ENCODE measurements at places on chromosomes 2 and 18. TPM values are rescaled to one million over a fixed set of nuclear protein-coding genes. Genes with fewer than 3 reads are reported as not detected.

DNA sequence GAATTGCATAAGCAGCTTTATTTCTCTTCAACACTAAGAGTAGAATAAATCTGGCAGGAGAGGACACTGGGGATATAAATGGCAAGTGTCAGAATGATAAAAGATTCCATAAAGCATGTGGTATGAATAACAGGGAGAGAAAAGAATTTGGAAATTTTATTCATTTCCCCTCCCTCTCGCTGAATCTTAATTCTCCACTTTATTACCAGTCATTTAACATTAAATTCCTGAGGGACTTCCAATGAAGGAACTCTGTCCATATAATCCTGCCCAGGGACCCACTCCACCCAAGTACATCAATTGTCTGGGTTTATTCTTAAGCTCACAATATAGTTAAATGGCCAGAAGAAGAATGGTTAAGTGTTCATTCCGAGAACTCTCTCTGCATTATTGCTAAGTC, 197.7 kb upstream of the MGAT5 start:
- no peak for DNase-seq

- DNase-seq: no peak
Observed at GRCh38 chr2:37833423-37833822, 91.7 kb upstream of the RMDN2 start.

DNA sequence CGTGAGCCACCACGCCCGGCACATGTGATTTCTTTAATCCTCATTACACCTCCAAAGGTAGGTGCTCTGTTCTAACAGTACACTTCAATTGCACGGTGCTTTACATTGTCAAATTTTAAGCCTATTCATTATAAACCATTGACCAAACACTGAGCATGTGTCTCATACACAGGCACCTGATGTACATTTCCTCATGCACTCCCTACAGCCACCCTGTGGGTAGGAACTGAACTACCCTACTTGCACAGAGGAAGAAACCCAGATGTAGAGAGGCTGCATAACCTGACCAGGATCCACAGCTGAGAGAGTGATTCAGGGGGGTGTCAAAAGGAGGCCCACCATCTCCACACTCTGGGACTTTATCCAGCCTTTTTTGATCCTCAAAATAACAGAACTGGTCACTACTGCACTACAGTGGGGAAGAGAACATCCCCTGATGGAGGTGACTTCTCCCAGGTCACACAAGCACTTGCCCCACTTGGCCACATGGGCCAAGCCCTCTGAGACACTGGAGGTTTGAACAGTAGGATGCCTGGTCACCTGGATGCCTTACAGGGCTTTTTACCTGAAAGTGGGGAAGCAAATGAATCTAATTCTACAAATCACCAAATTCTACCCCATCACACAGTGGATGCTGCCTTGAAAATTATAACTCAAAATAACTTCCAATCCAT, 6.9 kb upstream of the DPYSL5 start:
- DNase-seq: no peak

DNA sequence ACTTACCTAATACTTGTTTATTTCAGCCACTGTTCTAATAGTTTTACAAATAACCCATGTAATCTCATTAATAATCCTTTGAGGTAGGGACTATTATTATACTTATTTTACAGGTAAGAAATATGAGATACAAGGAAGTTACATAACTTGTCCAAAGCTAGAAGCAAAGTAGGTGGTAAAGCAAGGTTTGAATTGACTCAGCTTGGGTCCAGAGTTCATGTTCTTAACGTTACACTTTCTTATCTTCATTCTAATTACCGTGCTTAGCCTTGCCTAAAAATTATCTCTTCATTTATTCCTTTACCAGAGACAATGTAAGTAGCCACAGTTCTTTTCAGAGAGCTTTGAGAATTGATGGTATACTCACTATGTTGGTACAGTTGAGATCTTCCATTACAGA, 743.6 kb downstream of the KCNJ3 start:
- DNase-seq: no peak

DNA sequence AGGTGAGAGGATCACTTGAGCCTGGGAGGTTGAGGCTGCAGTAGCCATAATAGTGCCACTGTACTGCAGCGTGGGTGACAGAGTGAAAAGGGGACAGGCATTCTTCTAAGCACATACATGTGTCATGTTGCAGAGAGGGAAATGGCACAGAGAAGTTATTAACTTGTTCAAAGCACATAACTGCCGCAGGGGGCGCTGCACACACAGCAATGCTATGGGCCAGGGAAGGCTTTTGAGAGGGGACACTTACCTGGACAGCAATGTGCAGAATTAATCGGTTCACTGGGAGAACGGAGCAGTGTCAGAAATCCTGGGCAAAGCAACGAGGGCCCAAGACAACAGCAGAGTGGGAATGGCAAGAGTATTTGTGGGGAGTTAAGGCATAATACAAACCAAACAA, 2.4 kb downstream of the SCYGR8 start:
- DNase-seq: no peak

GRCh38 chr2:201909961-201910361, 103.6 kb downstream of the CDK15 start:
- no peak for DNase-seq

DNA sequence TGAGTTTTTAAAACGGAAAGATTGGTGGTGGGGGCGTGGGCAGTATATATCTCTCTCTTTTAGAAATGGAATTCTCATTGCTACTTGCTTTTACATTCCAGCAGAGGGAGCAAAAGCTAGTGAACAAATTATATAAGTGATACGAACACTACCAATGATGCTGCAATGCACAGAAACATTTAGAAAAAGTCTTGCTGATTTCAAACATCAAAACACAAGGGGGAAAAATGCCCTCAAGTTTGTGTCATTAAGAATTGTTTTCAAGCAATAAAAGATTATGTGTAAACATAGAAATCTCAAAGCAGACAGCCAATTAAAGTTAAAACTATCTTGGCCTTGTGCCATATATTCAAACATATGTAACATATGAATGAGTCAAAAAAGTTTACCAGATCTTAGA, 296.3 kb upstream of the KCNJ3 start:
- no peak for DNase-seq

GRCh38 chr2:82656420-82656819, 1802.7 kb downstream of the SUCLG1 start:
- no peak for DNase-seq

- no peak for DNase-seq
Observed at GRCh38 chr2:127382831-127383230, 4.9 kb downstream of the MAP3K2 start.

DNA sequence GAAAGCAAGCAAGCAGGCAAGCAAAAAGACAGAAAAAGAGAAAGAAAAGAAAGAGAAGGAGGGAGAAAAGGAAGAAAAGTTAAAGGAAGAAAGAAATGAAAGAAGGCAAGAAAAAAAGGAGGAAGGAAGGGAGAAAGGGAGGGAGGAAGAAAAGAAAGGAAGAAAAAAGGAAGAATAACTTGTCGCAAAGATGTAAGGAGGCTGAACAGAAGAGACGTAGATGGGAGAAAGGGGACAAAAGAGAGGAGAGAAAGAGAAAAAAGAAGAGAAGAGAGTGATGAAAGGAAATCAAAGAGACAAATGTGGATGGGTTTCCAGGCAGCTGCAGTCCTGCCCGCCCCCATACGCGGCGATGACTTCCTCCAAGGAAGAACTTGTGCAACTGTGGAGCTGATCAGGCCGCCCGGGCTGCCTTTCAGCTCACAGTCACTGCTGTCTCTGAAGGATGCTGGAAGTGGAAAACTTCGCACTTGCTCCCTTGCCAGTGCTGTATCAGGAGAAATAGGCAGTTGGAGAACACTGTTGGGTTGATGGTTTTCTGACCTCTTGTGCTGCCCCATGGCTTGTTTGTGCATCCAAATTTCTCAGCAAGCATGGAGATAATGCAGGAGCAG, 52.9 kb downstream of the TRIB2 start:
- DNase-seq: no peak

DNA sequence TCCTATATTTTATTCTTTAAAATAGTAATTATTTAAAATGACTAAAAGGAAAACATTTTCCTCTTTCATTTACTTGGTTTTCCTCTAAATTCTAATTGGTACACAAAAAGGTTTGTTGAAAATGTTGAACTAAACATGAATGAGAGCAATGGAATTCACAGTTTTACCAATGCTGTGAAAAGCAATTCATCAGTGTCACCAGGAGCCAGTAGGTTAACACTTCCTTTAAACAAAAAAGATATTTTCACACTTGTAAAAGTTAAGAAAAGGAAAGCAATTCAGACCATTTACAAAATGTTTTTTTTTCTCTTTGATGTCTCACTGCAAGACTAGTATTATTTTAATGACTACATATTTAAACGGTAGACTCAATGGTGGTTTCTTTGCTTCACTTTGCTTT, 341.6 kb downstream of the RIT2 start:
- no peak for DNase-seq

GRCh38 chr2:213021971-213022899, 129.2 kb downstream of the IKZF2 start:
- no peak for DNase-seq

DNA sequence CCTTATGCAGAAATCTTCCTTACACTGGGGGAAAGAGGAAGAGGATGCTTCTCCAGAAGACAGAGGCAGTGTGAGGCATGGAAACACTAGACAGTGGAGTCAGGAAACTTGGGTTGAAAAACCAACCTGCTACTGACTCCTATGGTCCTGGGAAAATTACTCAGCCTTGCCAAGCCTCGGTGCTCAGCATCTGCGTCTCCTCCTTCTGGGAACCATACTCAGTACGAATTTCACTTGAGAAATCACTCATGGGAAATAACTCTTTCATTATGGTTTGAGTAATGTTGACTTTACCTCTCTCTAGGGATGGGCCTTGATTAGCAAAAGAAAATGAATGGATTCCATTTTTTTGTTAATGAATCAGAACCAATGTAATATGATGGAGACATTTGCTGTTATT, 96.5 kb downstream of the KCNE4 start:
- no peak for DNase-seq

- no peak for DNase-seq
Observed at GRCh38 chr2:167126165-167126564, 237.9 kb downstream of the XIRP2 start.

DNA sequence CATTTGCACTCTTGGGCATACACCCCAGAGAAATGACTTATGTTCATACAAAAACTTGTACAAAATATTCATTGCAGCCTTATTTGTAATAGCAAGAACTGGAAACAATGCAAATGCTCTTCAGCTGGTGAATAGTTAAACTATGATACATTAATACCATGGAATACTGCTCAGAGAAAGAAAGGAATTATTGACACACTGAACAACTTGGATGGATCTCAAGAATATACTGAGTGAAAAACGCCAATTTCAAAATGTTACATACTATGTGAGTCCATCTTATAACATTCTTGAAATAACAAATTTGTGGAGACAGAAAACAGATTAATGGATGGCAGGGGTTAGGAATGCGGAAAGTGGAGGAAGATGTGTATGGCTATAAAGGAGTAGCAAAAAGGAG, 17.2 kb downstream of the LNPK start:
- DNase-seq: no peak

DNA sequence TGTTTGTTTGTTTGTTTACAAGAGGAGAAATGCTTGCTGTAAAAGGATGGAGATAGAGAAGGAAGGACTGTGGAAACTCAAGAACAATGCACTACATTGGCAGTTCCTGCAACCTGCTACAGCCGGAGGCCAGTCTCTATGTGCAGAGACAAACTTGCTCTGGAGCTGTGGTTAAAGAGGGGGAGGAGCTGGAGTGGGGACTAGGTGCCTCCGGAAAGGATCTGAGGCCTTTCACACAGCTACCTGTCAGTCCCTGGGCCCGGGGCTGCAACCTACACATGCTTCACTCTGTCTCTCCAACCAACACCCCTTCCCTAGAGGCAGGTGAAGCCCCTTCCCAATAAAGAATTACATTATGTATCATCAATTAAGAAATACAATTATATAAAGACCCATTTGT, 1234.0 kb upstream of the ZEB2 start:
- DNase-seq: no peak

DNA sequence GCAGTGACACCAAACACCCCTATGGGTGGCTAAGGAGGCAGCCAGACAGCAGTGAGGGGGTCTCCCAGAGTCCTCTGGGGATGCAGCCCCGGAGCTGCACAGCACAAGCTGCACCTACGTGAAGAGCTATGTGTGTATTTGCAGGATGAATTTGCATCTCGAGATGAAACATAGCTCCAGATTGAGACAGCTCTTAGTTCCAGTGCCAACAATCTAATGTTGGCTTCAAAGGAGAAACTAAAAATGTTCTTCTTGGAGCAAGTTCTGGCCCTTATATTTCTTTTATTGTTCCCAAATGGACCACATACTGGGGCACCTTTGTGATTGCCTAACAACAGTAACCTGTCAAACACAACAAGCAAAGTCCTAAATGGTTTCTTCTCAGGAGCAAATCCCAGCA, 233.9 kb downstream of the SLC4A3 start:
- DNase-seq: no peak

DNA sequence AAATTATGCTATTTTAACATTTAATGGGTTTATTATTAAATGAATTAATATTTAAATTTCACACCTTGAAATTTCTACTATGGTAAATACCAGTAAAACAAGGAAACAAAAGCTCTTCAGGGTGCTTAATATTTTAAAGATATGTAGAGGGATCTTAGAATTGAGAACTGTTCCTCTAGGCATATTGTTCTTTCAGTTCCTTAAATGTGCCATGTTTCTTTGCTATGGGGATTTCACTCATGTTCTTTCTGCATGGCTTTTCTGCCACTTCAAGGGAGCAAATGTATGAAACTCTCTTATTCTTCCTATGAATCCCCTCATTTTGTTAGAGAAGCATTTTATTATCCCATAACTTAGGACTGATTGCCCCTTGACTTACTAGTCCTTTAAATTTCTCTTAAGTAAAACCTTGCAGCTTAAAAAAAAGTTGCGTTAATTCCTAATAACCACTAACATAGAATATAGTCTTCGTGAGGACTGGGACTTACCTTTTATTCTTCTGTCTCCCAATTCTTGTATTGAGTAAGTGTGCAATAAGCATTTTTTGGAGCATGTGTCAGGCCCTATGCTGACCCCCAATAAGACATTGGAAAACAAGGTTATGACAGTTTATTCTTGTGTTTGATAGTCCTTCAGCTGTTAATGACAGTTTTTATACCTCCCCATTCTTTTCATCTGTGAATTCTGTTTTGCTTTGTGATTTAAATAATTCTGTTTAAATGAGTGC, 95.7 kb downstream of the BIRC6 start:
- no peak for DNase-seq

GRCh38 chr2:48824116-48824515, 68.6 kb upstream of the LHCGR start:
- no peak for DNase-seq

The LHCGR gene
- not detected for total RNA-seq

The SMAD2 gene
- 145 TPM for total RNA-seq

The TP53I3 gene
- 44.4 TPM for total RNA-seq

The CHRND gene
- total RNA-seq: not detected

The UGT1A9 gene
- not detected for total RNA-seq

Measured in osteocyte (in vitro differentiated cells).